HCT116 (cell line): ENCODE measurements at places on chromosomes 12 and 14. TPM values are rescaled to one million over a fixed set of nuclear protein-coding genes. Genes with fewer than 3 reads are reported as not detected.

- peaks cover 26% of the 10 kb centered on the region for H3K27me3 ChIP-seq
- H3K4me1 ChIP-seq: no peaks in the 10 kb centered on the region
- H3K4me3 ChIP-seq: no peak overlapping the region
- no peaks in the 10 kb centered on the region for H3K36me3 ChIP-seq
Observed at GRCh38 chr14:22106700-22107697, 433.4 kb upstream of the OR4E1 start.

Gene KRT72
- total RNA-seq: 0.17 TPM

GRCh38 chr12:109178532-109178931 lies 62.1 kb downstream of the ACACB start:
- no peaks in the 10 kb centered on the region for H3K27me3 ChIP-seq
- H3K27ac ChIP-seq: no peak overlapping the region
- no peaks in the 10 kb centered on the region for H3K4me1 ChIP-seq
- no peak overlapping the region for H3K4me3 ChIP-seq

GRCh38 chr12:87304406-87304805 lies 724.8 kb downstream of the C12orf50 start:
- no peak for DNase-seq
- H3K4me1 ChIP-seq: no peaks in the 10 kb centered on the region
- H3K27me3 ChIP-seq: no peaks in the 10 kb centered on the region
- no peaks in the 10 kb centered on the region for H3K36me3 ChIP-seq

DNA sequence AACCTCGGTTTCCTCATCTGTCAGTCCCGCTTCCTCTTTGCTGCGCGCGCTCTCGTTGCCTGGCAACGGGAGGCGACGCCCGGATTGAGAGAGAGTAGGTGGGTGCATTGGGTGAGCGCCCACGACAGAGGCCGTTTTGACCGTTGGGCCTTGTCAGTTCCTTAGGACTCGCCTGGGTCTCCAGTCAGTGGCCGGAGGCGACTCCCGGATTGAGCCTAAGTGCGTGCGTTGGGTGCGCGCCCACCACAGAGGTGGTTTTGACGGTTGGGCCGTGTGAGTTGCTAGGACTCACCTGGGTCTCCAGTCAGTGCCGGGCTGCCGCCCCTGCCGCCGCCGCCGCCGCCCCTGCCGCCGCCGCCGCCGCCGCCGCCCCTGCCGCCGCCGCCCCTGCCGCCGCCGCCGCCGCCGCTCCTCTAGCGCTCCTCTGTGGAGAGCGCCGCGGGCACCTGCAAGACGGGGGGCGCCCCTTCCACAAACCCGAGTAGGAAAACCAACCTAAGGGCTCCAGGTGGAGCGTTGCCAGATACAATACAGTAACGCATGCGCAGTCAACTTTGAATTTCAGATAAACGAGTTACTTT lies 37.2 kb downstream of the APOBEC1 start:
- H3K4me3 ChIP-seq: no peak overlapping the region
- no peaks in the 10 kb centered on the region for H3K27me3 ChIP-seq
- no peaks in the 10 kb centered on the region for H3K4me1 ChIP-seq
- H3K36me3 ChIP-seq: no peaks in the 10 kb centered on the region
- no peak for DNase-seq

DNA sequence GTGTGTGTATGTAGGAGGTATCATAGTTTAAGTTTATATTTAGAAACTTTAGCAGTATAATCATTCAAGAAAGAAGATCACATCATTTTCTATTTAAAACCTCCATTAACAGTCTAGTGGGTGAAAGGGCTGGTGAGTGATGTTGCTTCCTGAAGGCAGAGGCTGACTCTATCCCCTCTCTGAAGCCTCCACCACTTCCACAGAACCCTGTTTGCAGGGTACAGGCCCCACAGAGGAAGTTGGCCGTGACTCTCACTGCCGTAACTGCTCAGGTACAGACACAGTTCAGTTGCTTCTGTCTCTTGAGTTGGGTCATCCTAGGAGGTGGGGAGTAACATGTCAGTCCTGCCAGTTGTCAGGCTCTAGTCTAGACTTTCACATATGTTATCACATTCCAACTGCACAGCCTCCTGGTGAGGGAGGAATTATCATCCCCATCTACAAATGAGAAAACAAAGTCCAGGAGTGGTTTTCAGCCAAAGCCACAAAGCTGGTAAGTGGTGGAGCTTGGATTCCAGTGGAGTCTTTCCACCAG lies 31.5 kb downstream of the CFL2 start:
- no peak overlapping the region for H3K4me3 ChIP-seq
- H3K4me1 ChIP-seq: peaks cover 12% of the 10 kb centered on the region
- H3K27ac ChIP-seq: no peak overlapping the region
- H3K27me3 ChIP-seq: no peaks in the 10 kb centered on the region

GRCh38 chr12:13973996-13974395 lies 7.4 kb downstream of the GRIN2B start:
- H3K27me3 ChIP-seq: no peaks in the 10 kb centered on the region
- no peaks in the 10 kb centered on the region for H3K4me1 ChIP-seq
- no peak overlapping the region for H3K4me3 ChIP-seq

DNA sequence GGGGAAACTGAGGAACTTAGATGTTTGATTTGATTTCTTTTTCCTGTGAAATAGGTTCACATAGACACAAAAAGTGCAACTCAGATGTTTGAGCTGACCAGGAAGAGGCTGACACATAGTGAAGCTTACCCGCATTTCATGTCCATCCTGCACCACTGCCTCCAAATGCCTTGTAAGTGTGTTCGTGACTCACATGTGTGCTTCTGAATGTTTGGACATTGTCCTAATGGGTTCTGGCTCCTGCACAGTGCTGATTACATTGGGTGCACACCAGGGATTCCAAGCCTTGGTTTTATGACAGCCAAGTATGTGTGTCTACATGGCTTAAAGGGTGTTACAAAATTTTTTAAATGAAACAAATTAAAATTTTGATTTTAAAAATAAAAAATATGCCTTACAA lies 137.4 kb downstream of the DAAM1 start:
- H3K27me3 ChIP-seq: no peaks in the 10 kb centered on the region
- no peak overlapping the region for H3K4me3 ChIP-seq
- H3K36me3 ChIP-seq: no peaks in the 10 kb centered on the region
- H3K27ac ChIP-seq: no peak overlapping the region

DNA sequence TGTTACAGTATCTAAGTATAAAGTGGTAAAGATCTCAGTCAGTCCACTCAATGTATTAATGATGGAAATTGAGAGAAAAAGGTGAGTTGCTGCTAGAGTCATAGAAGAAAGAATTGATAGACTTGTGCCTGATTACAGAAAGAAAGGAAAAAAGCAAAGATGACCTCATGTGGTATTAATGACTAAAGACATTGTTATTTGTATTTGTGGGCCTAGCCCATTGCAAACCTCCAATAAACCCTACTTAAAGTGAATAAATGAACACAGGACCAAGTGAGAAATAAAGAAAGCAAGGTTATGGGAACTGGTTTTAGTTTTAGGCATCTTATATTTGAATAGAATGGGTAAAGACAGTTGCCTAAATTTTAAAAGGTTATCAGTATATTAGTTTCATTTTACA lies 105.5 kb downstream of the SYT1 start:
- H3K4me1 ChIP-seq: no peaks in the 10 kb centered on the region
- H3K36me3 ChIP-seq: no peaks in the 10 kb centered on the region
- no peak for DNase-seq
- peak overlapping the region; percentile 16; the same call in 1 of the 2 replicates for H3K27ac ChIP-seq
- H3K27me3 ChIP-seq: no peaks in the 10 kb centered on the region

Gene EXOC3L4
- total RNA-seq: not detected

DNA sequence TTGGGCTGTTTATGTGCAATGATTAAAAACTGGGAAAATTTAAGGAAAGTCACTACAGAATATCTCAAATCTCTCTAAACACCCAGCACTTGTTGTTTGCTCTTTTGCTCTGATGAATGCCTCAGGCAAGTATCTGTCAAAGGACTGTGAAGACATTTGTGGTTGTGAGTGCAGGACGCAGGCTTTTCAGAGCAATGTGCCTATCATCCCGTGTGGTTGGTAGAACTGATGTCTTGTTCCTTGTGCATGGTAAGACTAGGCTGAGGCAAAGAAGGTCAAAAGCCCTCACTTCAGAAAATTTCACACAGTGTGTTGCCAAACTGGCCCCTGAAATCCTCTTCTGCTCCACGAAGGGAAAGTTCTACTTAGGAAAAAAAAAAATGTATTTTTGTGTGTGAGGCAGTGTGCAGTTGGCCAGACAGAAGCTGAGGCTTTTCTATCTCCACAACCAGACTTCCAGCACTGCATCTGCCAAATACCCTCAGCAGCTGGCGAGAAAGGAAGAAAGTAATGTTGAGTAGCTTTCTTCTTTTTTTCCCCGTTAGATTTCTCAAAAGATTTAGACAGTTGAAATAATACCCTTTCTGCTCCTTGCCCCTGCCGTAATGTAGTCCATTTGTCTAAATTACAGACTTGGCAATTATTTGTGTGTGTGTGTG lies 1103.1 kb downstream of the VRK1 start:
- H3K27me3 ChIP-seq: no peaks in the 10 kb centered on the region
- no peaks in the 10 kb centered on the region for H3K4me1 ChIP-seq
- H3K27ac ChIP-seq: no peak overlapping the region
- DNase-seq: no peak

GRCh38 chr12:89319122-89319521 lies 33.2 kb downstream of the DUSP6 start:
- no peaks in the 10 kb centered on the region for H3K27me3 ChIP-seq
- H3K4me1 ChIP-seq: no peaks in the 10 kb centered on the region
- H3K36me3 ChIP-seq: no peaks in the 10 kb centered on the region
- H3K4me3 ChIP-seq: no peak overlapping the region
- H3K27ac ChIP-seq: no peak overlapping the region
